ENCODE measurements at places on chromosomes 11 and 22. TPM values are rescaled to one million over a fixed set of nuclear protein-coding genes. Genes with fewer than 3 reads are reported as not detected.
A peak's percentile ranks its signal among the peaks of the same experiment; 100 is the strongest.

The MPPED1 gene
- 2.5 TPM for total RNA-seq

- DNase-seq: no peak
Observed at GRCh38 chr11:132253469-132254264, 883.3 kb downstream of the NTM start.

The ANKRD49 gene
- 14.1 TPM for total RNA-seq

DNA sequence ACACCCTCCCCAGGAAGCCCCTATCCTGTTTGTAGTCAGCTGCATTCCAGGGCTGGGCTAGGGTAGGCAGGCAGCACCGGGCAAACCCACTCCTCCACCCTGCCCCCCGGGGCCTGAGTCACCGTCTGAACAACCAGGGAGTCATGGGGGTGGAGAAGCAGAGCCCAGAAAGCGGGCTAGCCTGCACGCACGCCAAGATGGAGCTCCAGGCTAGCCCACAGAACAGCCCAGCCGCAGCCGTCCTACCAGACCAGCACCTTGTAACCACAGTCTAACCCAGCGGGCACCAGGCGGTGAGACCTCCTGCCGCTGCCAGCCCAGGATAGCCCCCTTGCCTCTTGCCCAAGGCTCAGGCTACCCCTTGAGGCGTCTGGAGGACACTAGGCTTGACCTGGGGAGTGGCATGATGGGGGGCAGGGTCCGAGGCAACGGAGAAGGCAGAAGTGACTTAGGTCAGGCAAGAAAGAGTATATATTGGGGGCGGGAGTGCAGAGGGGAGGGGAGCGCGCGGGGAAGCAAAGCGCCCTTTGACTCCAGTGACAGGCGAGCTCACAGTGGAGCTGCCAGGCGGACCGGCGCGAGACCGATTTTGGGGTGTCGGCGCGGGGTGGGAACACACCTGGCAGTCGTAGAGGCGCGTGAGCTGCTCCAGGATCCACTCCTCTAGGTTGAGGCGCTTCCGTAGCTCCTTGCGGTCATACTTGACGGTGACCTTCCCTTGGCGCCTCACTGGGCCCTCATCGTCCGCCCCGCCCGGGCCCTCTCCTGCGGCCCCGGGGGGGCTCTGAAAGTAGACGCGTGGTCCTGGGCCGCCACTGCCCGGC is 734 bp downstream of the PPP1R14B start:
- DNase-seq: peak; percentile 82

The KCNJ5 gene
- 2.5 TPM for total RNA-seq

GRCh38 chr11:116397602-116398084 is 375.1 kb downstream of the BUD13 start:
- DNase-seq: peak; percentile 63

GRCh38 chr22:46637711-46638600 is 17.8 kb downstream of the GRAMD4 start:
- no peak for DNase-seq

The ABCC8 gene
- 8.2 TPM for total RNA-seq

All from sciatic nerve (tissue), 2 donors.